ENCODE measurements at places on chromosomes 2 and 18.
A peak's percentile ranks its signal among the peaks of the same experiment; 100 is the strongest.

DNA sequence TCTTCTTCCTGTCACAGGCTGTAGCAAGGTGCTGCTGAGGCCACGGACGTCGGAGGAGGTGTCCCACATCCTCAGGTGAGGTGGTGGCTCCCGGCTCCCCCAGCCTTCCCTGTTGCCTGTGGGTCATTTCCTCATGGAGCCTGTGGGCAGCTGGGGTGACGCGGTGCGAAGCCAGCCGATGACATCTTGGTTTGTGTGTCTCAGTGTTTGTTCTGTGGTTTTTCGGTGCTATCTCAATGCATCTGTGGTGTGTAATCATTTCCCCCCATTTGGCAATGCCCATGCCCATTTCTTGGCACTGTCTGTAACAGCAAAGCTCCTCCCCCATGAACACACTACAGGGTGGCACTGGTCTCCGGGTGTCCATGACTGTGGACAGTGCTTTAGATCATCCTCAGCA lies 6.6 kb downstream of the D2HGDH start:
- no peak for DNase-seq

GRCh38 chr2:85801871-85802270 lies 48.1 kb downstream of the ATOH8 start:
- no peak for DNase-seq

- no peak for DNase-seq
These were observed 69.4 kb upstream of the POMC start for GRCh38 chr2:25237764-25238163.

DNA sequence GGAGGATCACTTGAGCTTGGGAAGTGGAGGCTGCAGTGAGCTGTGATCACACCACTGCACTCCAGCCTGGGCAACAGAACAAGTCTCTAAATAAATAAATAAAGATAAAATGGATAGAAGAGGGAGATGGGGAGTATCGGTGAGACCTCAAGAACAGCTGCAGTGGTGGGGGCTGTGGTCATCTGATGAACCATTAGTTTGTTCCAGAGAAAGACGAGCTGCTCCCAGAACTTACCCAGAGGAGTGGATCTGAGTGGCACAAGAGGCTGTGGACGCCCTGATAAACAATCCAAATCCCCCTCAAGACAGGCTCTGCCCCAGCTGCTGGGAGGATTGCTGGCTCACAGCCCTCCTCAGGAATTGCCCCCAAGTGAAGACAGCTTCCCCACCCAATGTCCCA lies 26.7 kb downstream of the TMEM127 start:
- DNase-seq, result no peak

GRCh38 chr18:77103991-77104531 lies 28.5 kb downstream of the MBP start:
- no peak for DNase-seq

DNA sequence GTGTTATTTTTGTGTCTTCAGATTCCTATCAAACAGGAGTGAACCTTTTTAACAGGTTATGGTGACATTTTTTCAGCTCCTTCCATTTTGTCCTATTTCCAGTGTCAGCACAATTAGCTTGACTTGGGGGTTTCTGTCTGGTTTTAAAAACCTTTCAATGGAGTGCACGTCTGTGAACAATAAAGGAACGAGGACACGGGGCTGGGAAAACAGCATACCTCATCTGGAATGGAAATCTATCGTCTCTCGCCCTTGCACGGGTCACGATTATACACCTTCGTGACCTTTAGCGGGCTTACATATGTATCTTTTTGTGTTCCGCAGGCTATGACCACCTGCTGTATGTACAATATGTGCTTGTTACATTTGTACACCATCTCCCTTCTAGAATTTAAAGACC lies 2.3 kb upstream of the ZNF532 start:
- no peak for DNase-seq

DNA sequence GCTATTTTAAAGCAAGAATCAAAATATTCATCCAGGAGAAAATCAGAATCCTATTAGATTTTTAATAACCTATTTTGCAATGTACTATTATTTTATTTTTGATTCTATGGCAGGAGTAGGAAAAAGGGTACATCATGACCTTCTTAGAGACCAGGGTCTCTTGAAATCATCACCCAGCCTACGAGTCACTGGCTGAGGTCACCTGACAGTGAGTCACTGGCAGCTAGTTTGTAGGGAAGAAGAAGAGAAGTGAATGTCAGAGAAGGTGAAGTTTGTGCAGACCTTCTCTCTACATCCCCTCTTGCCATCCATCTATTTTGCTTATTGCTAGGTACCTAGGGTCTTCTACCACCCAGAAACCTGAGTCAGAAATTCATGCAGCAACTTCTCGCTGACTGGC lies 144.2 kb downstream of the ALK start:
- no peak for DNase-seq

GRCh38 chr2:238523158-238524110 lies 96.7 kb downstream of the ASB1 start:
- DNase-seq, result peak; percentile 51

GRCh38 chr18:77557046-77557587 lies 307.5 kb downstream of the GALR1 start:
- DNase-seq, result peak; percentile 75

DNA sequence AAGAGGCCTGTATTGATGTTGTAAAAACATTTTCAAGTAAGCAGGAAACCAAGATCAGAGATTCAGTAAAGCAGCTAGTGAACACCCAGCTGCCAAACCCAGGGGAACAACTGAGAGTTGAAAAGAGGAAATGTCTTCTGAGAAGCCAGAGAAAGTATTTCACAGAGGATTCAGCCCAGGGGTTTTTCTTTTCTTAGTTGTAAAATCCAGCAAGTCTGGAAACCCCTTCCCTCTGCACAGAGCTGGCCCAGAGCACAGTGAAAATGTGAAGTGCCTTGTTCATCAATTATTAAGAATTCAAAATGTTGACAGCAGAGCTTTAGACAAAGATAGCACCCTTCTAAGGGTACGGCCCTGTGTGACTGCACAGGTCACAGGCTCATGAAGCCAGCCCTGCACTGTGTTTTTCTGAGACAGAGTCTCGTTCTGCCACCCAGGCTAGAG lies 28.4 kb downstream of the AFF3 start:
- no peak for DNase-seq

GRCh38 chr2:85579266-85579935 lies 2.0 kb downstream of the VAMP8 start:
- no peak for DNase-seq

- DNase-seq, result no peak
These were observed 90.3 kb downstream of the RTP5 start for GRCh38 chr2:241959751-241960269.

GRCh38 chr2:3041246-3041645 lies 336.4 kb downstream of the EIPR1 start:
- DNase-seq, result no peak

DNA sequence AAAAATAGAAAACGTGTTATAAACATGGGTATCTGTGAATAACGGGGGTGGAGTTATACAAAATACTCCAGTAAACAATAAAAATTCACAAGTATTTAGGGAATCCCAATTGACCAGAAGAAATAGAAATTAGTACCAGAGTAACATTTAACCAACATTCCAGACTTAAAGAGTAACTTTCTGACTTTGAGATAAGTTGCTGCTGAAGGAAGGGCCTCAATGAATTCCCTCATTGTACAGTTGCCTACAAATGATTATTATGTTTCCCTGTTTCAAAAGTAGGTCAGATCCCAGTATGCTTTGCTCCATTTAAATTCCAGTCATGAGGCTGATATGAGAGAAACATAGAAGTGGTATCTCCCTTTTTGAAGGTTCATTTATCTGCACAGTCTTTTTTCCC lies 88.3 kb upstream of the KCNH7 start:
- DNase-seq, result no peak

DNA sequence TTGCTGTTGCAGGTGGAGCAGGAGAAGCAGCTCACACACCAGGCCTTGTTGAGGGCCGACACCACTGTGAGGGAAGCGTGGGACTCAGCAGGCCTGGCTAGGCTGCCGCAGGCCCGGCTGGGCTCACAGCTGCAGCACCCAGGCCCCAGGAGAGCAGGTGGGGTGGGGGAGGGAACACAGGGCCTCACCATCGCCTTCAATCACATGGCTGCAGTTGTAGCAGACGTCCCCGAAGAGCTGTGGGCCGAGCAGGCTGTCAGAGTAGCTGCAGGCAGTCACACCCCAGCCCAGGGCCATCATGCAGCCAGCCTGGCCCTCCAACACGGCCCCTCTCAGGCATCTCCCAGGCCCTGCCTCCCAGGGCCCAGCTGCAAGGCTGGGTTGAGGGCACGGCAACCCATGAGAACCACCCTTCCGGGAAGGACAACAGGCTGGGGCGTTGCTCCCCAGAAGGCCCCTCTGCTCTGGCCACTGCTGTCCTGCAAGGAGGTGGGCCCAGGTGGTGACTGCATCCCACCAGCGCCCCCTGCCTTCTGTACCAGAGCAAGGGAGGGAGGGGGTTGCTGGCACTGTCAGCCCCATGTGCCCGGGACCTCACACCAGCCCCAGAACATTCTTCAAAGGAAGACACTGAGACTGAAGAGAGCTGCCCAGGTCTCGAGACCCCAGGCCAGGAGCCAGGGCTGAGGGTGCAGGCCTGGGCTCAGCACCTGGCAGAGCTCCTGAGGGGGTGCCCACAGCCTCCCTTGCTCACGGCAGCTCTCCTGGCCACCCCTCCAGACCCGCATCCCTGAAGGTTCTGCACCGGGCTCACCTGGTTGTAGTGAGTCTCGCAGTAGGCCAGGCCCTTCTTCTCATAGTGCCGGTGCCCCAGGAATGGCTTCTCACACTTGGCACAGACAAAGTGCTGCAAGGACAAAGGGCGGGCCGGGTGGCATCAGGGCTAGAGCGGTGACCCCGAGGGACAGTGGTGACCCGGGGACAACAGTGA lies 5.6 kb upstream of the GPR17 start:
- no peak for DNase-seq

- DNase-seq, result no peak
These were observed 355.9 kb downstream of the EIPR1 start for GRCh38 chr2:3021720-3022119.

- no peak for DNase-seq
These were observed 1.2 kb upstream of the ARHGAP28 start for GRCh38 chr18:6728331-6728730.

DNA sequence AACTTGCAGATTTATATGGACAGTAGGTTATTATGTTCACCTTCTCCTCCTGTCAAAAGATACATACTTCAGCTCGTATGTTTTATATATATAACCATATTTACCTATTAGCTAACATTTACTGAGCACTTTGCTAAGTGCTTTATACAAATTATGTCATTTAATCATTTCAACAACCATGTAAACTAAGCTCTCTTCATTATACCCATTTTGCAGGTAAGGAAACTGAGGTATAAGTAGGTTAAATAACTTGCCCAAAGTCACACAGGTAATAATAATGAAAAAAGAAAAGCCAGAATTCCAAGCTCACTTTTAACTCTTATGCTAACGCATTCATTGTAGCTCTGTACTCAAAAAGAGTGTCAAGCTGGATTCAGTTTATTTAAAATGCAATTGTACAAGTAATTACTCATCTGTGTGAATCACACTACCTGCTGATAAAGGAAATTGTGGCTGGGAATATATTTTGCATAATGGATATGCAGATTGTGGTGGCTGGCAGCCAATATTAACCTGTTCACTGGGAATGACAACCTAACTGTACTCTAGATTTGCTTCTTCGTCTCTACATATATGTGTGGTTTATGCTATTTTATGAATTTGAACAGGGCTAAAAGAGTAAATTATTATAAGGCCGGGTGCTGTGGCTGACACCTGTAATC lies 20.6 kb downstream of the SLC16A14 start:
- DNase-seq, result no peak

- no peak for DNase-seq
These were observed 120.7 kb downstream of the KCNF1 start for GRCh38 chr2:11032396-11032795.

GRCh38 chr2:37622450-37623100 lies 48.9 kb downstream of the CDC42EP3 start:
- no peak for DNase-seq

DNA sequence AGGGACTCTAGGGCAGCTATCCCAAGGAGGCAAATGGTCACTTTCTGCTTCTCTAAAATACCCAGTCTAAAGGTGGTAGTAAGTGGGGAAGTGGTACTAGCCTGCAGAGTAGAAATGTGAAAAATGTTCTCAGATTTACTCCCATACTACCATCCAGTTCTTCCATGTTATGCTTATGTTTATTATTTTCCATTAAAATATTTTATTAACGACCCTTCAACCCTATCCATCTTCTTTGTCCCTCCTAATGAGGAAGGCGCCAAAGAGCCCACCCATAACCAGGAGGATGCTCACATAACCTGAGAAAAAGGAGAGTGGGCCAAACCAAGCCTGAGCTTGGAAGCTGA lies 153.5 kb downstream of the ANTXR1 start:
- DNase-seq, result no peak

DNA sequence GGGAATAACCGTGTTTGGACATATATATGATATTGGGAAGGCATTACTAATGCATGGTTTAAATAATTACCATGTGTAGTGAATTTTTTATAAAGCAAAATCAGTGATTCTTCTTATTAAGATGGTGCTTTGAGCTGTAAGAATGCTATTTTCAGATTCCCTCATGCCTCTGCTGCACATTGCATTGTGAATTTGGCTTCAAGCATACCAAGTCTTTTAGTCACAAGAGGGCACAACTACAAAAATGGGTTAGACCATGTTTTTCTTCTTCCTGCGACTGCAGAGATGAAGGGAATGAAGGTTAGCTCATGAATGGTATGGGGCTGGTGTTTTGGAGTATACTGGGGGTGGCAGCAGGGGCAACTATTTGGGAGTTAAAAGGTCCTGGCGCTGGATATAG lies 320.1 kb downstream of the SLC4A3 start:
- DNase-seq, result no peak

GRCh38 chr2:99975386-99975785 lies 167.0 kb downstream of the AFF3 start:
- DNase-seq, result no peak

DNA sequence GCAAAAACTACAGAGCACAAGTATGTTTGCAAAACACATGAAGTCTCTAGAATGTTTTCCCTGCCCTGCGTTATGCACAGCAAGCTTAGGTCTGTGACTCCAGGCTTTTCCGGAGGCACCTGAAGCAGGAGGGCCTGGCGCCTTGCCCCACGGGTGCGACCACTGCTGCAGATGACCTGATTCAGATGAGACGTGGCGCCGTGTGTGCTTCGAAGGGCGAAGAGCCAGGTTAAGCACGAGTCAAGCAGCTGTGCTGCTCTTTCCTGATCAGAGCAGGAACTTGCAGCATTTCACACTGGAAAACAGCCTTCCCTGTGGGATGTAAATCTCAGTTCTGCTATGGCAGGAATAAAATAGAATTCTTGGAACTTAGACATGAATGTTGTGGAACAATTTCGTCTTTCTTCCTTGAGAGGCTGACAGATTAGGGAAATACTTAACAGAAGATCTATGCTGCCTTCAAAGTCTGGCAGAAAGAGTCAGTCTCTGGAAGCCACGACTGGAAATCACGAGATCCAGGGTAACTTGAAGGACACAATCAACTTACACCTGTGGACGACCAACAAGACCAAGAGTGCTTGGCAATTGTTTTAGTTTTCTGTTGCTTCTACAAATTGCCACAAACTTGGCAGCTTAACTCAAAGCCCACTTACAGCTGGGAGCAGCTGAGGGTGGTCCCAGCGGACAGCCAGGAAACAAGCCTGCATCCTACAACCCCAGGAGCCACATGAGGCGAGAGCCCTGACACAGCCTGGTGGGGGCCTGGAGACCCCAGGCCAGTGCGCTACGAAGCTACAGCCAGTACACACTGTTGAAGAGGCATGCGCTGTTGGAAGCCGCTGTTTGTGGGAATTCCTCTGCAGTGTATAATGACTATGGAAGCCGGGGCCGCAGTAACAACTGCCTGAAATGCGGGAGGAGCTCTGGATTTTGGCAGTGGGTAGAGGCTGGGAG lies 42.9 kb downstream of the EIPR1 start:
- no peak for DNase-seq

- no peak for DNase-seq
These were observed 12.1 kb downstream of the SERTAD2 start for GRCh38 chr2:64641599-64641998.

Data from left kidney (tissue), 8 donors.